ENCODE measurements at places on chromosomes 4 and X.

GRCh38 chr4:151876381-151876988 is 115.7 kb upstream of the GATB start:
- no peak for DNase-seq

GRCh38 chr4:113060853-113061252 is 11.4 kb downstream of the ANK2 start:
- no peak for DNase-seq

GRCh38 chr4:184300816-184301215 is 83.1 kb upstream of the ENPP6 start:
- DNase-seq, result no peak

GRCh38 chrX:12804655-12805054 is 13.4 kb downstream of the PRPS2 start:
- DNase-seq, result no peak

GRCh38 chr4:135164601-135165000 is 963.0 kb upstream of the PABPC4L start:
- no peak for DNase-seq

DNA sequence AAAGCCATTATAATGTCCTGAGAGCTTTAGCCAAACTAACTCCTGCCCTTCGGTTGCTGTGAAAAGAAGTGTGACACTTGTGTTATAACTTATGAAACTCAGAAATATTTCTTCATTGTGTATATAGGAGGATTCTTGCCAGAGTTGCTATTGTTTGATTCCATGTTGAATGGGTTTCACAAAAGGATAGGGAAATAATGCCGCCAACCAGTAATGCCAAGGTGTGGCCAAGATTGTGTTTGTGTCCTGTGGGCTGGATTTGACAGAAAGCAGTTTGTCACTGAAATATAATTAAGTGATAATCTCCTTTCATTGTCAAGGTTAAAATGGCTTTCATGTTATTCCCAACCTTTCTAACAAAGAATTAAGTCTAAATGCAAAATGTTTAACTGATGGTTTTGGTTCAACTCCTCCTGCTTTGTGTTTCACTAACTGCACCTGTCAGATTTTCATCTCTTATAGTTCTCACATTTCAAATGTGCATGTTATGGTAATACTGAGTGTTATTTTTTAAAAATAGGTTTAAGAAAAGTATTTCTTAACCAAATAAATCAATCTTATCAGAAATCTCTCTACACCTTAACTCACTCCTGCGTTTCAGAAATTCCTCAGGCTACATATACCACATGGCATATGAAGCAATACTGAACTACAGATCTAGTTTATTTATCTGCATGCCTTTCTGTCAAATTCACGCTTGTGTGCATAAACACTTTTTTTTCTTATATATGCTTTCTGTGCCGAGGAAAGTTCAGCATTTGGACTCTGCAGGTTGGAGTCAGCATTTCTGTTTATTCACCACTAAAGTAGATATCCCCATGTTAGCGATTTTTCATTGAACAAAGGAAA is at the start of gene CLDN22:
CLDN22 (minus strand) TSS at position 66 of the 849 bp plus-strand sequence; CDS start at position 8, 58 bp downstream.
- DNase-seq, result no peak

DNA sequence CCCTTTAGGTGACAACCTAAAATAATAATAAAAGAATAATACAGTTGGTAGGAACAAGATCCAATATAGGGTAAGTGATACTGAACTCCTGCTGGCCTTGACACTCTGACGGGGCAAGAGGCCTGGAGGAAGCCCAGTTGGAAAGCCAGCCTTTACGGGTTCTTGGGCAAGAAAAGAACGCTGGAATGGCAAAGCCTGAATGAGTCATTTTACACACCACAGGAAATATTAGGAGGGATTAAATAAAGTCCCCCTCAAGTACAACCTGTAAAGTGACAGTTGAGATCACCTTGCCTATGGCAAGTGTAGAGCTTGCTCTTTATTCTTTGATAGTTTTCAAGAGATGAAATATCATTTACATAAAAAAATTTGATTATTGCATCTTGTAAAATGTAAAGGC is 244.5 kb upstream of the TLL1 start:
- no peak for DNase-seq

GRCh38 chr4:146857298-146857697 is 88.4 kb downstream of the TTC29 start:
- DNase-seq, result no peak

- DNase-seq, result no peak
These were observed 10.1 kb downstream of the IDS start for GRCh38 chrX:149494844-149495565.

GRCh38 chrX:120262859-120263708 is 12.5 kb downstream of the ZBTB33 start:
- no peak for DNase-seq

DNA sequence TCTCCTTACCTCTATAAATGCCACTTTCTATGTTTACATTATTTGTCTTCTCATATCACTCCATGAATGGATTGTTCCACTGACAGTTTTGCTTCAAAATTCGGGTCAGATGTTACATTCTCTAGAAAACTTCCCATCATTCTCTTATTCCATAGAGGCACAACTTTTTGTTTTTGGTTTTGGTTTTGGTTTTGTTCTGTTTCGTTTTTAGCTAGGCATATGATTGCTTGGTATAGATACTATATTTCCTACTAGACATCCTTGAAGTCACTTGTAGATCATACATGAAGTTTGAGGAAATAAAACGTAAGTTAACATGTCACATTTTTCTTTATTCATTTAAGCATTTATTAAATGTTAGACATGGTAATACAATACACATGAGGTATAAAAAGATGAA is 961.0 kb downstream of the PCDH18 start:
- no peak for DNase-seq

- DNase-seq, result no peak
These were observed 58.6 kb downstream of the SMAD1 start for GRCh38 chr4:145540235-145540634.

DNA sequence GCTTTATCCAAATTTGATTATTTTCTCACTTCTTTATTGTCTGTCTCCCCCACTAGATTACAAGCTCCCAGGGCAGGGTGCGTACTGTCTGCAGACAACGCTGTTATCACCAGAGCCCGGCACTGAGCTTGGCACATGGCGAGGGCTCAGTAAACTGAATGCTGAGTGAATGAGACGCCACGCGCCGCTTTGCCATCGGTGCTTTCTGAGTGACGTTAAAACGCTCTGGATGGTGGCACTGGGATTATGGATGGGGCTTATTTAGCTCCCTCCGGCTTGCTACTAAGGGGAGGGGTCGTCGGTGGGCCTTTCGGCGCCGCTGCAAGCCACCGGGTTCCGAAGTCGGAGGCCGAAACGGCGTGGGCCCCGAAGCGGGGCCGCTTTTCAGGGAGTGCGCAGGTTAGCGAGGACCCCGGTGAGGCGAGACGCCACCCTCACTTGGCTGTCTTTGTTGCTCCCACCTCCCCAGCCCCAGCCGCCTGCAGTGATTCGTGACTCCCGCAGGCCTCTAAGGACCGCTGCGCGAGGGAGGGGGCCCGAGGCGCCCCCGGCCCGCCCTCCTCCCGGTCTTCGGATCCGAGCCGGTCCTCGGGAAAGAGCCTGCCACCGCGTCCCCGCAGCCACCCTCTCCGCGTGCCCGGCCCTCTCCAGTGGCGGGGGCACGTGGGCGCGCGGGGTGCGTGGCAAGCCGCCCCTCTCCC is 569 bp upstream of the FHL1 start:
- DNase-seq, result no peak

DNA sequence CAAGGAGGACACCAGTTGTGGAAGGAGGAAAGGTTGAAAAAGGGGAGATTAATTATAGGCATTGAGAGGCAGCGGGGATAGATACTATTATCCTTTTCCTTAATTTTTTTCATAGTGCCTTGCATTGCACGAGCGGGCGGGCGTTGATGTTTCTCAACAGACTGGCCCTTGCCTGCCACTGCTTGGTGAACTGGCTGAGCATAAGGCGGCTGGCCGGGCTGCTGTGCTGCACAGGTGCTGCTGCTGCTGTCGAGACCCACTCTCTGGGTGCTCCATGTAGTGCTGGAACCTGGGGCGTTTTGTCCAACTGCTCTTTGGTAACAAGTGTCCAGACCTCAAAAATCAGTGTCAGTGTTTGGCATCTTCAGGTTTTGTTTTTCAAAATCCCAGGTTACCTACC is 83.3 kb upstream of the PAQR3 start:
- no peak for DNase-seq

DNA sequence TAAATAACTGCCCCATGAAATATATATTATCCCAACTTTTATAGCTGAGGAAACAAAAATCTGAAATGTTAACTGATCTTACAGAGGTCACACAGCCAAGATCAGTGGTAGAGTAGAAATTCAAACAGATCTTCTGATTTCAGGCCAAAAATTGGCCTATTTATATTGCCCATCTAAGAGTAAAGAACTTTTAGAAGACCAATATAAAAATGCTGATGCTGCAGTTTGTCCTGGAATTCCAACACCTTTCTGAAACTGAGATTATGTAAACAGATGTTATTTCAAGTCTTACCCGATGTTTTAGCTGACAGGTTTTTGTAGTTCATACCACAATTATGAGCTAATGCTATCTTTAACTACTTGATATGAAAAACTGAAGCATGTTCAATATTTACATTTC is 51.1 kb downstream of the SPANXN3 start:
- DNase-seq, result no peak

DNA sequence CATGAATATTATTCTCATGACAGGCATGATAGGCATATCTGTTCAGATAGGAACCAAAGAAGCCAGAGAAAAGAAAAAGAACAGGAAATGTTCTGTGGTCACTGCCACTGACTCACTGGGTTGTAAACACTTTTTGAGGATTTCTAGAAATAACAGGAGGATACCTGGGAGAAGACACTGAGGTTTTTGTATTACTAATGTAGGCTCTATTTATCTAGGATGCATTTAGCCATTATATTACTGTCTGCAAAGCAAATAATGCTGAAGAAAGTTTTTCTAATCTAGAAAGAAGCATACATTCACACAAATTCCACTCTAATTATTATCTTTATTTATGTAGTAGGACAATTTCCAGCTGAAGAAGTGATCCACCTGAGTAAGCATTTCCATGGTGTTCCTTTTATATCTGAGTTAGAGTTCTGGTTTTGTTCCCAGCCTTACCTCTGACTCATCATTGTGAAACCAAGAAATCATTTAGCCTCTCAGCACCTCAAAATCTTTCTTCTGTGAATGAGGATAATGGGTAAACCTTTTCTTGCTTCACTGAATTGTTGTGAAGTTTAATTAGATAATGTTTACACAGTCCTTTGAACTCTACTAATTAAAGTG is 40.2 kb upstream of the EPGN start:
- DNase-seq, result no peak

- no peak for DNase-seq
These were observed 96.8 kb downstream of the AKAP4 start for GRCh38 chrX:50103866-50104566.

GRCh38 chrX:37779857-37780256 is at the start of gene CYBB:
Gene CYBB, plus strand, starts transcription at chrX:37780059. Its CDS starts 19 bp downstream, at chrX:37780078.
- DNase-seq, result no peak

GRCh38 chrX:138034136-138034535 is 468.2 kb downstream of the ZIC3 start:
- no peak for DNase-seq

DNA sequence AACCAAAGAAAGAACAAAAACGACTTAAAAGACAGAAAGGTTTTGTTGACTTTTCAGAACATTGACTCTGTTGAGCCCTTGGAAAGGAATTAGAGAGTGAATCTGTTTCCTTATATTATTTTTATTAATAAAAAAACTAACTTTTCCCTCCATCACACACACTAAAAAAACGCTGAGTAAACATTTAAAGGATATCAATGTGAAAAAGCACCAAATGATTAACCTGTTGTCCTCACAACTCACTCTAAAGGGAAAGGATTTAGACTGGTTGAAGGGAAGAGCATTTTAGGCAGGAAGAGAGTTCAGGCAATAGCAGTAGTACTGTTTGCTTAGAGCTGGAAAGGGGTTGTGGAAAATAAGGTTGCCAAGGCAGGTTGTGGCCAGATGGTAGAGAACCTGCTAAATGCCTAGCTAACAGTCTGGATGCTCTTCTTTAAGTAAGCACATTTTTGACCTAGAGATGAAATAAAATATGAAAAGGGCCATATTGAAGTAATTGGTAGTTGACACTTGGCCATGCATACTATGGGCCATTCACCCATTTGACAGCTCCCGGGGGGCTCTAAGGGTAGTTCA is 98.0 kb upstream of the NDP start:
- no peak for DNase-seq

DNA sequence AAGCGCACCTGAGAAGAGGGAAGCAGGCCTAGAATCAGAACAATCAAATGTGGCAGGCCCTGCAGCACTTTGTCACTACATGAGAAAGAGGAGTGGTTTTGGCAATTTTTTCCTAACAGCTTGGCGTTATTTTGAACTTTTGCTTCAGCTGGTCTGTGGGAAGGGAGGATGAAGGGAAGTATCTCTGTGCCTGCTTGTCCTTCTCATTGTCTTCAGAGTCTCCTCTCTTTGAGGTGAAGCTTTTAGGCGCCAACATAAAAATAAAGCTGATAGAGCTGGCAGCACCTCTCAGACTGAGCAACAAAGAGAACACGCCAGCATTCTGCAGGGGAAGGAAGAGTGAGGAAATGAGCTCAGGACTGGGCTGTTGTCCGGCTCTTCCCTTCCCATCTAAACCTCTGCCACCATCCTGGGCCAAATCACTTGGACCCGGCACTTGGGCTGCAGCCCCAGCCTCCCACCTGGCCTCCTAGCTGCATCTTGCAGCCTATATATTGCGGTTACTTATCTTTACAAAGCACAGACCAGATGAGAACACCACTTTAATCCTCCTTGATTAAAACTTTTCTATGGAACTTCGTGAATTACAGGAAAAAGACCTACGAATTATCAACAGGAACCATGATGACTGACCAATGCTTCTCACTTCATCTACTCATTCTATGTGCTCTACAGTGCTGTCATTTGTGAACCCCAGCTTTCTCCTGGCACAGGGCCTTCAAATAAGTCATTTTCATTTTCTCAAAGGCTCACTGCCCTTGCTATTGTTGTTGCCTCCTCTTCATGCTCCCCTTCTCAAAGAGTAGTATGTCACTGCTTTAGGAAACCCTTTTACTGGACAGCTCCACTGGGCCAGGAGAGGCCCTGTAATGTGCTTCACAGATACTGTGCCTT is 476.4 kb upstream of the HS3ST1 start:
- no peak for DNase-seq

DNA sequence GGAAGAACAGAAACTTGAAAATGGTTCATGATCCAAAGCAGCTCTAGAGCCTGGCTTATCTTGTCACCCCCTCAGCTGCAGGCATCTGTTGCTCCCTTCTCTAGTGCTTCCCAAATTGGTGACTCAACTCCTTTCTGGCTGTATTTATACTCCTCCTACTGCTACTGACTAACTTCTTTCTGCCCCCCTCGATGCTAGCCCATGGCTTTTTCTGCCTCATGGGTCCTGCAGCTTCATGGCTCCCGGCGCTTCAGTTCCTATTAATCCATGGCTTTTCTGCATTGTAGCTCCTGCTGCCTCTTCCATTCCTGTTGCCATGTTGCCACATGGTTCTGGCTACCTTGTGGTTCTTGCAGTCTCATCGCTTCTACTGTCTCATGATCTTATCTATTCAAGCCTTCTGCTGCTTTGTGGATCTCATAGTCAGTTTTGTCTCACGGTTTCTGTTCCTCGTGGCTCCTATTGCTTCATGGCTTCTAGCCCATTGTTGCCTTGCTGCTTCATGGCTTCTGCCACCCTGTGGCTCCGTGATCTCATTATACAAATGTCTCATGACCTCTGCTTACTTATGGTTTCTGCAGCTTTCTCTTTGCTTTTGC is 48.1 kb downstream of the SMC1A start:
- no peak for DNase-seq

- no peak for DNase-seq
These were observed 168.8 kb downstream of the CDS1 start for GRCh38 chr4:84751707-84752106.

GRCh38 chr4:112287258-112287989 is 1.7 kb upstream of the TIFA start:
- no peak for DNase-seq

- no peak for DNase-seq
These were observed 56.9 kb downstream of the CLCN3 start for GRCh38 chr4:169677150-169677748.

Measured in stimulated activated CD4-positive, alpha-beta T cell treated with anti-CD3 and anti-CD28 coated beads, Interleukin-15, amount 100 ng/mL, for 1 hour (primary cell).